ENCODE measurements at places on chromosomes 6 and 20. TPM values are rescaled to one million over a fixed set of nuclear protein-coding genes. Genes with fewer than 3 reads are reported as not detected.

Gene PRICKLE4
- total RNA-seq, result 1.8 TPM

DNA sequence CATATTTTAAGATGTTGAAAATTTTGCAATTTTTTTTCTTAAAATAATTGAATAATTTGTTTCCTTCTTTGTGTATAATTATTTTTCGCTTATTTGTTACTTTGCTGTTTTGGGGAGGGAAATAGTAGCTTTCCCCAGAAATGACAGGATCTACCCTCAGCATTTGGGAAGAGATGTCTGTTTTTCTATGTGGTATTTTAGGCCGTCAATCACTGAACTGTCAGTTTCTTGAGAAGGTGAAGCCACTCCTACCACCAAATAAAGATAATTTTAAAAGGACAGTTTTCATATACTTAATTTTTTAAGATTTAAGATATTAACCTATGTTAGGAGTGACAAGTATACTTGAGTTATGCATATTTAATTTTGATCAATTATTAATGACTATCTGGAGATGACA is 31.5 kb downstream of the TSBP1 start:
- no peaks in the 10 kb centered on the region for H3K4me1 ChIP-seq
- no peaks in the 10 kb centered on the region for H3K36me3 ChIP-seq
- no peak overlapping the region for H3K4me3 ChIP-seq

Gene SLC29A1
- 33.4 TPM for total RNA-seq

Gene DACT2
- total RNA-seq, result 0.29 TPM

- no peaks in the 10 kb centered on the region for H3K36me3 ChIP-seq
- H3K4me1 ChIP-seq, result no peaks in the 10 kb centered on the region
- DNase-seq, result peak; percentile 16
Observed at GRCh38 chr20:63509088-63509564, 10.2 kb upstream of the EEF1A2 start.

DNA sequence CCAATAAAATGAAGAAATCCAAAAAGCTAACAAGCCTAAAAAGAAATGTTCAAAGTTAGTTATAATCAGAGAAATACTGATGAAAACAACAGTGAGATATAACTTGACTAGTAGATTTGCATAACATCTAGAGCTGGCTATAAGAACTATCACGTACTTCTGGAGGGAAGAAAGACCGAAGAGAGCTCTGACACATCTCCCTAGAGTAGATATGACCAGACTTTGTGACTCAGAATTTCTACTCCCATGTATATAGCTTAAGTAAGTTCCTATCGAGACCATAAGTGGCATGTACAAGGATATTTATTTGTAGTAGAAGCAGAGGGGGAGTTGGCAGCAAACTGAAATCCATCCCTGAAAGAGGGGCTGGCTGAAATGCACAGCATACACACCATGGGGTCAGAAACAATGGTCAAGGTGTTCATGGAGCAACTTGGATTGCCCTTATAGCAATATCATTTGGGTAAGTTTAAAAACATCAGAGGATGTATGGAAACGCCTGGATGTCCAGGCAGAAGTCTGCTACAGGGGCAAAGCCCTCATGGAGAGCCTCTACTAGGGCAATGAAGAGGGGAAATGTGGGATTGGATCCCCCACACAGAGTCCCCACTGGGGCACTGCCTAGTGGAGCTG is 25.6 kb upstream of the IL17A start:
- no peaks in the 10 kb centered on the region for H3K36me3 ChIP-seq
- no peaks in the 10 kb centered on the region for H3K4me1 ChIP-seq
- no peaks in the 10 kb centered on the region for H3K27me3 ChIP-seq
- DNase-seq, result no peak
- no peak overlapping the region for H3K27ac ChIP-seq

DNA sequence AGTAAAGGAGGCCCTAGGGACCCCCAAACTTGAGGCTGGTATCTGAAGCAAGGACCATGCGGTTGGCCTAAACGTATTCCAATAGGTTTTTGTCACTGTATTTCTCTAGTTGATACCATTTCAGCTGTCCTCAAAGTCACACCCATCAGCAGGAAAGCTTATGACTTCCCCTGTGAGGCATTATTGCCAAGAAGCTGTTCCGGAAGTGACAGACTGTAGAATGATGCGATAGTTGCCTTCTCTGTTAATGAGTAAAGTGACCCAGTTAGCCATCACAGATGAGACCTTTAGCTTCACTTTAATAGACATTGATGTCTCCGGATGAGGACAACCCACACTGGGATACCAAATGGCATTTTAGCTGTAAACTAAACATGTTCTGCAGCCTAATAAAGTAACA is 147.9 kb downstream of the RNGTT start:
- H3K4me3 ChIP-seq, result no peak overlapping the region
- H3K27ac ChIP-seq, result peak overlapping the region; percentile 47
- H3K36me3 ChIP-seq, result no peaks in the 10 kb centered on the region
- no peaks in the 10 kb centered on the region for H3K4me1 ChIP-seq
- no peak for DNase-seq

DNA sequence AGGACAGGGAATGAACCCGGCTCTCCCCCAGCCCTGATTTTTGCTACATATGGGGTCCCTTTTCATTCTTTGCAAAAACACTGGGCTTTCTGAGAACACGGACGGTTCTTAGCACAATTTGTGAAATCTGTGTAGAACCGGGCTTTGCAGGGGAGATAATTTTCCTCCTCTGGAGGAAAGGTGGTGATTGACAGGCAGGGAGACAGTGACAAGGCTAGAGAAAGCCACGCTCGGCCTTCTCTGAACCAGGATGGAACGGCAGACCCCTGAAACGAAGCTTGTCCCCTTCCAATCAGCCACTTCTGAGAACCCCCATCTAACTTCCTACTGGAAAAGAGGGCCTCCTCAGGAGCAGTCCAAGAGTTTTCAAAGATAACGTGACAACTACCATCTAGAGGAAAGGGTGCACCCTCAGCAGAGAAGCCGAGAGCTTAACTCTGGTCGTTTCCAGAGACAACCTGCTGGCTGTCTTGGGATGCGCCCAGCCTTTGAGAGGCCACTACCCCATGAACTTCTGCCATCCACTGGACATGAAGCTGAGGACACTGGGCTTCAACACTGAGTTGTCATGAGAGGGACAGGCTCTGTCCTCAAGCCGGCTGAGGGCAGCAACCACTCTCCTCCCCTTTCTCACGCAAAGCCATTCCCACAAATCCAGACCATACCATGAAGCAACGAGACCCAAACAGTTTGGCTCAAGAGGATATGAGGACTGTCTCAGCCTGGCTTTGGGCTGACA is 28.8 kb upstream of the ZBP1 start:
- no peak overlapping the region for H3K27ac ChIP-seq
- DNase-seq, result no peak
- H3K4me1 ChIP-seq, result no peaks in the 10 kb centered on the region
- no peak overlapping the region for H3K4me3 ChIP-seq
- H3K36me3 ChIP-seq, result no peaks in the 10 kb centered on the region

Gene OR2B6
- total RNA-seq, result not detected

DNA sequence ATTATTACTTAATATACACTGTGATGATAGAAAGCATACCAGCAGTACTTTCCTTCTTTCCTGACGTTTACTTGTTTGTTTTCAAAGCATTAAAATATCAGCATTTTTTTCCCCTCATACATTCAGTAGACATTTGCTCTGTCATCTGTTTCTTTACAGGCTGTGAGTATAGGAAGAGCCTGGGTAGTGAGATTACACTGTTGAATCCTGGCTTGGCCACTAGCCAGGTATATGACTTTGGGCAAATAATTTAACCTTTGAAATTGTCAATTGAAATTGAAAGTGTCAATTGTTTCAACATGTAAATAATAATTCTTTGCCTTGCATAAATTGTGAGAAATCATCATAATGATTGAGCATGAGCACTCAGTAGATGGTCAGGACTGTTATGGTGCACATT is 336.2 kb downstream of the CDKAL1 start:
- no peak overlapping the region for H3K4me3 ChIP-seq
- no peaks in the 10 kb centered on the region for H3K4me1 ChIP-seq
- H3K27ac ChIP-seq, result no peak overlapping the region
- no peaks in the 10 kb centered on the region for H3K27me3 ChIP-seq
- H3K36me3 ChIP-seq, result no peaks in the 10 kb centered on the region

DNA sequence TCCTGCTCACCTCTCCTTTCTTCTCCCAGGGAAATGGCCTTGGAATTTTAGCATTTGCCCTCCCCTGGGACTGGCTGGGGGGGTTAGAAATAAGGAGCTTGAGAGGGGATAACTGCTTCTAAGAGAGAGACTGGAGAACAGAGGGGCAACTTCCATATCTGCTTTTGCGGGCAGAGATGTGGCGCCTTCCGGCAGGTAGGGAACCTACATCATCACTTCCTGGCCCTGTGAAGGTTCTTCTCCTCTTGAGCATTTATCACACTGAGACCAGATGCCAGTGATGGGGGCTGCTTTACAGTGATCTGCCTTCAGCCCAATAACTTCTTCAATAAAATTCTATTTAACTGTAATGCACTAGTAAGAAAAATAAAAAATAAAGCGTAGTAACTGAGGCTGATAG is 48.1 kb downstream of the TBC1D7 start:
- H3K4me1 ChIP-seq, result no peaks in the 10 kb centered on the region
- no peak overlapping the region for H3K27ac ChIP-seq
- H3K36me3 ChIP-seq, result no peaks in the 10 kb centered on the region
- H3K27me3 ChIP-seq, result no peaks in the 10 kb centered on the region

All from right lobe of liver (tissue), 6 donors.